ENCODE measurements at places on chromosomes 2 and 18.

- DNase-seq: peak; percentile 24
These were observed 246.1 kb downstream of the EXOC6B start for GRCh38 chr2:72579591-72580180.

GRCh38 chr2:45781464-45781811 is 130.0 kb downstream of the PRKCE start:
- DNase-seq: no peak

GRCh38 chr2:217831306-217831705 is 171.5 kb downstream of the TNS1 start:
- no peak for DNase-seq

DNA sequence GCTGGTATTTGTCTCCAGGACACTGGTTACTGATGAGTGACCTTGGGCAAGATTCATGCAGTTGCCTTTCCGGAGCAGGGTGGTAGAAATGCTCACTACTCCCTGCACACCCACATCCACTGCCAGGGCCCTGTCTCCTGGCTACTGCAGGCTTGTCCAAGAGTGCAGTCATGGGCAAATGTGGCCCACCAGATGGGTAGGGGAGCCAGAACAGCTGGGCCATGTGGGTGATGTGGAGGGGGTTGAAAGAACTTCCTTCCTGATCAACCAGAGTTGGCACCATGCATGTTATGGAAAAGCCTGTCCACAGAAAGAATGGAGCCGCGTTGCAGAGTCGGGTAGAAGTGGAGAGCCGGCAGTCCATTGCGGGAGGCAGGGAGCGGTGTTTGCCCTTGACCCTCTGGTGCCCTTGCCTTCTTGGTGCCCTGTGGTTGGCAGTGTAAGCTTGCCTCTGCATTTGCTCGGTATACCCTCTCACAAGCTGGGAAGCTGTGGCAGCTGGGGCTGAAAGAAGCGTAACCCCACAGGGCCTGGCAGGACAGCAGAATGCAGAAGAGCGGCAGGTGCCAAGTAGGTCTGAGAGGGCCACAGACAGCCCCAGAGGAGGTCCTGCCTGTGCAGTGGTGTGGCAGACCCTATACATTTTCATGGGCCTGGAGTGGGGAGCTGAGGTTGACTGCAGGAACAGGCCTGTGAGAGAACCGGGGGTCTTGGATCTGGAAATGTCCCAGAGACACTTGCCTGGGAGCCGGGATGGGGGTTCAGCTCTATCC is 253.2 kb downstream of the TFCP2L1 start:
- DNase-seq: no peak

Data from NCI-H2081 treated with DMSO at 0.1 percent for 48 hours (cell line).